Mesothelial cell of epicardium (in vitro differentiated cells): ENCODE measurements at places on chromosomes 4 and X. TPM values are rescaled to one million over a fixed set of nuclear protein-coding genes. Genes with fewer than 3 reads are reported as not detected.

Gene SSX4
- total RNA-seq, result not detected in 3 replicates

Gene FRMPD3
- total RNA-seq, result 0.29 to 0.42 TPM (median 0.38 TPM) in 3 replicates

DNA sequence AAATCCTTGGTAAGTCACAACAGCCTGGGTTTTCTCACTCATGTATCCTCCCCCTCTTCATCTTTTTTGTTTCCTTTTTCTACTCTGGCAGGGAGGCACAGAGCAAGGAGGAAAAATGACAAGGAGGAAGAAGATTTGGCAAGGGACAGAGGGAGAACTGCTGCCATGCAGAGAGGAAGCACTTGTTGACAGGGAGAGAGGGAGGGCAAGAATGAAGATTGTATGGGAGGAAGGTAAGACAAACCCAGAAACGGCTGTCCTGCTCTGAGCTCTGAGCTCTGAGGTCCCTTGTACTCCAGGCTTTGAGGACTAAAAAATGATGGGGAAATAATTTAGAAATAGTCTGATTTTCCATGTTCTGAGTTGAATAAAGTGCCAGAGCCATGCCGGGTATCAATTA lies 123.9 kb downstream of the DCHS2 start:
- H3K27me3 ChIP-seq, result peaks cover 31% of the 10 kb centered on the region
- H3K36me3 ChIP-seq, result no peaks in the 10 kb centered on the region
- no peak overlapping the region for H3K4me3 ChIP-seq
- H3K27ac ChIP-seq, result no peak overlapping the region
- peaks cover 10% of the 10 kb centered on the region for H3K4me1 ChIP-seq

DNA sequence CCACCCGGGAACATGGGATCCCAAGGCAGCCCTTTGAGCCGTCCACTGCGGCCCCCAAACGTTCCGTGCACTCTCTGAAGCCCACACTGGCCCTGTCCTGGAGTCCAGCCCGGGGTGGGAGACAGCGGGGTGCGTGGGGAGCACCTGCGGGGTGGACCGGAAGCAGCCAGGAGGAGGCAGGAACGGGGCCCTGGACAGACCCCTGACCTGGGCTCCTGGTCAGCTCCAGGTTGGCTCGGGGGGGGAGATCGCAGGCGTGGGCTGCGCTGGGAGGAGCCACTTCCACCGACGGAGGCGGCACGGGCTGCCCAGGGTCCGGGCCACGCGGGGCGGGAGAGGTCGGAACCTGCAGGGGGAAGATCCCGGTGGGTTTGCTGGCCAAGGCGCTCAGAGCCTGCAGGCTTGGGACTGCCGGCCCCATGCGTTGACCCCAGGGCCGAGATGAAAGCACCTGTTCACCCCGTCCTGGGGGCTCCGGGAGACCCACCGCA lies 5.7 kb upstream of the PLCXD1 start:
- H3K4me1 ChIP-seq, result peaks cover 18% of the 10 kb centered on the region
- peaks cover 23% of the 10 kb centered on the region for H3K27me3 ChIP-seq
- no peak overlapping the region for H3K27ac ChIP-seq
- peak; percentile 16 for DNase-seq
- H3K4me3 ChIP-seq, result peak overlapping the region; percentile 51

DNA sequence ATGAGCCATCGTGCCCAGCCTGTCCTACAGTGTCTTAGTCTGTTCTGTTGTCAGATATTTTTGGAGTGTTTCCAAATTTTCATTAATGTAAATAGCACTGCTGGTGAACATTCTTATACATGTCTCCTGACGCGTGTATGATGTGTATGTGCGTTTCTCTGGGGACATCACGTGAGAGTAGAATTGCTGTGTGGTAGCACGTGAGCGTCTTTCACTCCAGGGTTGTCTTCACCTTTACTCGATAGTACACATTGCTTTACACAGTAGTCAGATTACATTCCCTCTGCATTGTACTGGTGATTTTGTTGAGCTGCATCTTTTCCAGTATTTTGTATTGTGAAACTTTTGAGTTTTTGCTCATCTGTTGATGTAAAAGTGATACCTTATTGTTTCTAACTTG lies 60.0 kb downstream of the ARHGAP10 start:
- peaks cover 49% of the 10 kb centered on the region for H3K4me1 ChIP-seq
- no peaks in the 10 kb centered on the region for H3K36me3 ChIP-seq
- H3K4me3 ChIP-seq, result no peak overlapping the region
- H3K27me3 ChIP-seq, result no peaks in the 10 kb centered on the region
- no peak for DNase-seq
- peak overlapping the region; percentile 80 for H3K27ac ChIP-seq

- H3K27ac ChIP-seq, result peak overlapping the region; percentile 76
- no peaks in the 10 kb centered on the region for H3K36me3 ChIP-seq
- no peaks in the 10 kb centered on the region for H3K27me3 ChIP-seq
- DNase-seq, result no peak
- H3K4me1 ChIP-seq, result peaks cover 50% of the 10 kb centered on the region
- no peak overlapping the region for H3K4me3 ChIP-seq
These were observed 77.9 kb downstream of the ADGRL3 start for GRCh38 chr4:61277785-61278760.

DNA sequence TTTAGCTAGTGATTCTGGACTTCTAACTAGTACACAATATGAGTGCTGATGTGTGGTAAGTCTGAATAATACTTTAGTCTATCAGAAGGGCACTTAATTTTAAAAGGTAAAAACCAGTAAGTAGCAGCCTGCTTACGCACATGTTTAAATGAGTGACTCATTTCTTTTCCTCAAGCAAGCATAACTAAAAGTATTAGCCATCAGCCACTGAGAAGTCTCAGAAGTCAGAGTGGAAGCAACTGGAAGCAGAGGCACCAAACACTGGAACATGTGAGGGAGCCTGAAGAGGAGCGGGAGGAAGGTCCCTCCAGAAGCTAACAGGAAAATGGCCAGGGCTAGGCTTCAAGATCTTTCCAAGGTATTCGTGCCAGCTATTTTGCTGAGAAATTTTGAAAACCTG lies 257.7 kb downstream of the RAPGEF2 start:
- H3K27me3 ChIP-seq, result no peaks in the 10 kb centered on the region
- H3K4me3 ChIP-seq, result no peak overlapping the region
- no peaks in the 10 kb centered on the region for H3K4me1 ChIP-seq
- no peak for DNase-seq

GRCh38 chr4:145623831-145624230 lies 4.6 kb downstream of the MMAA start:
- H3K27me3 ChIP-seq, result no peaks in the 10 kb centered on the region
- no peak for DNase-seq
- no peak overlapping the region for H3K4me3 ChIP-seq

DNA sequence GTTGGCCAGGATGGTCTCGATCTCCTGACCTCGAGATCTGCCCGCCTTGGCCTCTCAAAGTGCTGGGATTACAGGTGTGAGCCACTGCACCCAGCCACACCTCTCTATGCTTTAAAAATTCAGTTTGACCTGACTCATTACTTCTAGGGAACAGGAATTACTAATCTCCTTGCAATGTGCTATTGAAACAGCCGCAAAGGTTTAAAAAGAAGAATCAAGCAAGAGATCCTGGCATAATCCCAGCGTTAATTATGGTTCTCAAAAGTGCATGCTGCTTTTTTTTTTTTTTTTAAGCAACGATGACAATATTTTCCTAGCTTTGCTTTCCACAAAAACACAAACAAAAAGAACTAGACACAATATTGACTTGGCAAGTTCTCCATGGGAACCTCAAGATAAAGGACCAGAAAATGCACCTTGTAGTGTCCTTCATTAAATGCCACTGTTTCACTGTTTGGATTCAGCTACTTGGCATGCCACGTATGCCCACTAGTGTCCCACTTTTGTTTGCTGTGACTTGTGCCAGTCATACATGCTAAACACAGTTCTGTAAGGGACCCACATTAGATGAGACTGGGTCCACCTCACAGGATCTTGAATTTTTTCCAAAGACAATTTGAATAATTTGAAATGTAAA lies 112.6 kb upstream of the PPARGC1A start:
- H3K27me3 ChIP-seq, result peaks cover 23% of the 10 kb centered on the region
- no peak overlapping the region for H3K4me3 ChIP-seq
- H3K27ac ChIP-seq, result no peak overlapping the region
- peaks cover 31% of the 10 kb centered on the region for H3K4me1 ChIP-seq

DNA sequence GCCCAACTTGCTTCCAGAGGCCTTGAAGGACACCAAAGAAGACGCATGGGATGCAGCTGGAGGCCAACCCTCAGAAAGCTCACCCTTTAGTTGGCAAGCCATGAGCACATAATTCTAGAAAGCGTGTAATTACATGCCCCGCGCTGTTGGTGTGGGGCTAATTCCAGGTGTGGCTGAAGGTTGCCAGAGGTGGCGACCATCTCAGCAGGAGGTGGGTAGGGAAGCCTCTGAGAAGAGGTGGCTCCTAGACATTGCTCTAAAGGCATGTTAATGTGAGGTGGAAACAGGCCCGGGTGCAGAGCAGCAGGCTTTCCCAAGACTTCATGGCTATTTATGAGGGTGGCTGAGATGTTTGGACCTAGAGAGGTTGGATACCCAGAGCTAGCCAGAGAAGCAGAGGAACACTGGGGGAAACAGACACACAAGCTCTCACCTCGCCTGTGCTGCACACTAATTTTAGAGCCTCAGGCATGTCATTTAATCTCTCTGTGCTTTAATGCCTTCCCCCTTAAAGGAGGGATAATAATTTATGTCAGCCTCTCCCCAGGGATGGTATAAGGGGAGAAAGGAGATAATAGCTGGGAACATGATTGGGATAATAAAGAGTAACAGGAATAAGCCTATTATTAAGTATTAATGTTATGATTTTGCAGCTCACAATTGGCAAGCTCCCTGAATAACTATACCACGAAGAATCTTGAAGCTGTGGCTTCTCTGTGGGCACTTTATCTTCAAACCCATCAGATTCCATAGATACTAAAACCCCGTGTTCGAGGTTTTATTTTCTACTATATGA lies 60.0 kb upstream of the HELT start:
- no peak for DNase-seq
- H3K4me3 ChIP-seq, result no peak overlapping the region

DNA sequence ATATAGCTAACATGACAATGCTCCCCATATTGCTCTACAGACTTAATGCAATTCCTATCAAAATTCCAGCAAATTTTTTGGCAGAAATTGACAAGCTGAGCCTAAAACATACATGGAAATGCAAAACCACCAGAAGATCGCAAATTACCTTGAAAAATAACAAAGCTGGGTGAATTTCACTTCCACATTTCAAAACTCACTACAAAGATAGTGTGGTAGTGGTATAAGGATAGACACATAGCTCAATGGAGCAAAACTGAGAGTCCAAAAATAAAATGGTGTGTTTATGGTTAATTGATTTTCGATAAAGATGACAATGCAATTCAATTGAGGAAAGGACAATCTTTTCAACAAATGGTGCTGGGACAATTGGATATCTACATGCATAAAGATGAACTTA lies 65.8 kb downstream of the SLC9A7 start:
- H3K4me3 ChIP-seq, result no peak overlapping the region
- H3K36me3 ChIP-seq, result no peaks in the 10 kb centered on the region
- no peaks in the 10 kb centered on the region for H3K4me1 ChIP-seq
- H3K27me3 ChIP-seq, result peaks cover 2% of the 10 kb centered on the region
- no peak overlapping the region for H3K27ac ChIP-seq

DNA sequence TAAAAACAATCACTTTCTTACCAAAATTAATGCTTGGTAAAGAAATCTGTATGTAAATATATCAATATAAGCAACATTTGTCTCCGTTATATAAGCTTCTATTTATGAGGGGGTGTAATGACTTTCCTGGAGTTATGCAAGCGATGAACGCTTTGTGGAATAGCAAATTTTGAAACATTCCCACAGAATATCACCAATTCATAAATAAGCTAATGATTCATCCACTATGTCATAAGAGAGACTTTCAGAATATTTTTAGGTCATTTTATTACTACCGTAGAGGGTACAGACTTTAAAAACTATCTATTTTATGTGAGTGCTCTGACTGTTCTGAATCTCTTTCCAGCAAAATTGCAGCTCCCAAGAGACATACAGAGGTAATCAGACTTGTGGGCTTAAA lies 179.5 kb upstream of the FTHL17 start:
- peaks cover 1% of the 10 kb centered on the region for H3K4me1 ChIP-seq
- no peak overlapping the region for H3K27ac ChIP-seq
- H3K27me3 ChIP-seq, result no peaks in the 10 kb centered on the region
- H3K4me3 ChIP-seq, result no peak overlapping the region
- H3K36me3 ChIP-seq, result peaks cover 4% of the 10 kb centered on the region
- DNase-seq, result no peak

DNA sequence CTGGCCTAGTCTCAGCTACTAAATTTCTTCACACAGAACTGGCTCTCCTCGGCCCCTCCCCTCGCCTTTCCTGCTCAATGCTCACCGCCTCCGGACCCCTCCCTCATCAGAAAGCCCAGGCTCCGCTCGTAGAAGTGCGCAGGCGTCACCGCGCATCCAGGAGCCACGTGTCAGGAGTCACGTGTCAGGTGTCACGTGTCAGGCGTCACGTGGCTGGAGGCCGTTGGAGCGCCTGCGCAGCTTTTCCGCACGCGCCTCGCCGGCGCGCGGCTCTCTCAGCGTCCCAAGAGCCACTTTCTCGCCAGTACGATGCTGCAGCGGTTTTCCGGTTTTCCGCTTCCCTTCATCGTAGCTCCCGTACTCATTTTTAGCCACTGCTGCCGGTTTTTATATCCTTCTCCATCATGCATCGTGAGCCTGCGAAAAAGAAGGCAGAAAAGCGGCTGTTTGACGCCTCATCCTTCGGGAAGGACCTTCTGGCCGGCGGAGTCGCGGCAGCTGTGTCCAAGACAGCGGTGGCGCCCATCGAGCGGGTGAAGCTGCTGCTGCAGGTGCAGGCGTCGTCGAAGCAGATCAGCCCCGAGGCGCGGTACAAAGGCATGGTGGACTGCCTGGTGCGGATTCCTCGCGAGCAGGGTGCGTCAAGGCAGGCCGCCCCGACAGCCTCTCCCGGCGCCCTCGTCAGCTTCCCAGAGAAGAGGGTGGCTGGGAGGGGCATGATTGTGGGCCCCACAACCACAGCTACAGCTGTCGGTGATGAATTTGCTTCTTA lies at the start of gene SLC25A31:
SLC25A31 (plus strand) TSS at position 259 of the 772 bp plus-strand sequence; CDS start at position 405, 146 bp downstream.
- H3K4me1 ChIP-seq, result peaks cover 4% of the 10 kb centered on the region
- no peaks in the 10 kb centered on the region for H3K27me3 ChIP-seq
- no peak for DNase-seq
- H3K36me3 ChIP-seq, result no peaks in the 10 kb centered on the region
- no peak within 1 kb of the TSS for H3K27ac ChIP-seq

GRCh38 chr4:46649390-46649789 lies 259.5 kb upstream of the GABRA2 start:
- no peak overlapping the region for H3K4me3 ChIP-seq
- H3K27ac ChIP-seq, result no peak overlapping the region
- DNase-seq, result no peak
- H3K36me3 ChIP-seq, result no peaks in the 10 kb centered on the region

GRCh38 chr4:54661686-54662085 lies 3.9 kb downstream of the KIT start:
- H3K4me3 ChIP-seq, result no peak overlapping the region
- peaks cover 49% of the 10 kb centered on the region for H3K27me3 ChIP-seq
- H3K27ac ChIP-seq, result no peak overlapping the region

DNA sequence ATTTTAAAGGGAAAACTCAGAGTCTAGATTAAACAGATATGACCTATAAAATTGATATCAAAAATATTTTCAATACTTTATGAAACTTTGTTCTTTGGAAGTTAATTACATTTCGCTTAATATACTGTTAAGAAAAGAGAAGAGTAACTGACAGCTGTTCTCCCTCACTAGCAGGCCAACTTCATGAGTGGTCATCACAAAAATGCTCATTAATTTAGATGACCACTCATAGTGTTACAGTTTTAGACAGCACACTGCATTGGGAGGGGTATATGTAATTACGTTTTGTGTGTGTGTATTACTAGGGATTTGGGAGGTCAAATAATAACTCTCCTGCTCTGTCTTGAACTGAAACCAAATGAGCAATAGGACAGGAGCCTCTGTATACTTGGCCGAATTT lies 80.2 kb upstream of the EDNRA start:
- no peak overlapping the region for H3K27ac ChIP-seq
- peaks cover 18% of the 10 kb centered on the region for H3K36me3 ChIP-seq
- no peaks in the 10 kb centered on the region for H3K27me3 ChIP-seq
- H3K4me3 ChIP-seq, result no peak overlapping the region
- peaks cover 6% of the 10 kb centered on the region for H3K4me1 ChIP-seq
